Hepatocyte (in vitro differentiated cells): ENCODE measurements at places on chromosomes 2 and 18. TPM values are rescaled to one million over a fixed set of nuclear protein-coding genes. Genes with fewer than 3 reads are reported as not detected.
A peak's percentile ranks its signal among the peaks of the same experiment; 100 is the strongest.

GRCh38 chr18:46418663-46419260 lies 238.3 kb downstream of the LOXHD1 start:
- DNase-seq = no peak

GRCh38 chr2:168639441-168639898 lies 163.0 kb upstream of the NOSTRIN start:
- peak; percentile 82 for DNase-seq

DNA sequence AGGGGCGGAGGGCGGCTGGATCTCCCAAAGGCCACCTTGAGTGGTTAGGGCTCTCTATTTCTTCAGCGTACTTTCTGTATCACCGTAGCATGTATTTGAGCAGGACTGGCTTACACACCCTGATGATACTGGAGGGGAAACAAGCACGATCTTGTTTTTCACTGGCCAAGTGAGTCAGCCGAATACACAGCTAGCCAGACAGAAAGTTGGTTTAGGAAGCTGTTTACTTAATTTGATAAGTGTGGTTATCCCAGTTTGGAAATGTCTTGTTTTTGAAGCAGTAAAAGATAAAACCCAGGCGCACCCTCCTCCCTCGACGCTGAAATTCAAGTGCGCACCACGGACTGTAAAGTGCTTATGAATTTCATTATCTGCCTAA lies 582 bp downstream of the RIOK3 start:
- DNase-seq = peak; percentile 46

GRCh38 chr2:94993176-94994062 lies 32.1 kb upstream of the MAL start:
- no peak for DNase-seq

DNA sequence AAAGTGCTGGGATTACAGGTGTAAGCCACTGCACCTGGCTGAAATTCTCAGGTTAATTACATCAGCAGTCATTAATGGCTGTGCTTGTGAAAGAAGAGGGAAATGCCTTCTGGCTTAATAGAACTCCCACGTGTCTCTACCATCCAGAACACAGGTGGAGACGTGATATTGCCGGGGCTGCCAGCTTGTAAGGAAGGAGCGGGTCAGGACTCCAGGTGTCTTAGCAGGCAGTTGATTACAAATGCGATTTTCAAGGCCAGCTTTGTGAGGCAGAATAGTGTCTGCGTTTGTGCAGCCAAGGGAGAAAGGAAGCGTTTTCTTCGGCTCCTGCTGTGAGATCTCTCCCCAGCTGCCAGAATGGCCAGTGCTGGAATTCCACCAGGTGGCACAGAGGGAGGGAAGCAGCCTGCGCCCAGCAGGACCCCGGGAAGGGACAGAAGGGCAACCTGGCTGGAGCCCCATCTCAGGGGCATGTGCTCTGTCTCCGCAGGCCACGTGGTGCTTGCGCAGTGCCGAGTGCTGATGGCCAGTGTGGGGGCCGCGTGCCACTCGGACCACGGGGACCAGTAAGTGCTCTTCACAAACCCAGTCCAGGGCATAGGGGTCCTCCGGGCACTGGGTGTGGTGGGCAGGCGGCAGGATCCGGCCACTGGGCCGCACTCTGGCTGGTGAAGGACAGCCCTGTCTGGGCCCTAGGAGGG lies 3.7 kb upstream of the ESPNL start:
- DNase-seq = no peak

DNA sequence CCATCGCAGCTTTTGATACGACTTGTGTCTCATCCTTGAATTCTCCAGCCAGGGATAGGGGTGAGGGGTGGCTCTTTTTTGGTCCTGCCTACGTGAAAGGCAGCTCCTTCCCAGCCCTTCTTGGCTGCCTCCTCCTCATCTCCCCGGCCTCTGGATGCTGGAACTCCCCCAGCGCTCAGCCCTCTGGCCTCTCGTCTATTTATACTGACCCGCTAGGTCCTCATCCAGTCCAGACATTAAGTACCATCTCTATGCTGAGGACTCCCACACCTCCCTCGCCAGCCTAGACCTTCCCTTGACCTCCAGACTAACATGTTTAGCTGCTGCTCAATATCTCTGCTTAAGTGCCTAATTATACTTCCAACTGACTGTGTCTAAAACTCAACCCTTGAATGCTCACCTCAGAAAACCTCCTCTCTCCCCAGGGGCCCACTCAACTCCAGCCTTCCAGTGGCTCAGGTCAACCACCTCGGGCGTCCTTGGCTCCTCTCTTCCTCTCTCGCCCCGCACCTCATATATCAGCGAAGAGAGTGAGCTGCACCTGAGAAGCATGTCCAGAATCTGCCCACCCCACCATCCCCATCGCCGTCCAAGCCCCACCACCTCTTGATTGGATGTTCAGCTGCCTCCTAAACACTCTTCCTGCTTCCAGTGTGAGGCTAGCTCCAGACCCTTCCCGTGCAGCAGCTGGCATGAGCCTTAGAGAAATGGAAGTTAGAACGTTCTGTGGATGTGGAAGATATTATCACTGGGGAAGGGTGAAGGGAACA lies 34.8 kb downstream of the TOGARAM2 start:
- DNase-seq = no peak

DNA sequence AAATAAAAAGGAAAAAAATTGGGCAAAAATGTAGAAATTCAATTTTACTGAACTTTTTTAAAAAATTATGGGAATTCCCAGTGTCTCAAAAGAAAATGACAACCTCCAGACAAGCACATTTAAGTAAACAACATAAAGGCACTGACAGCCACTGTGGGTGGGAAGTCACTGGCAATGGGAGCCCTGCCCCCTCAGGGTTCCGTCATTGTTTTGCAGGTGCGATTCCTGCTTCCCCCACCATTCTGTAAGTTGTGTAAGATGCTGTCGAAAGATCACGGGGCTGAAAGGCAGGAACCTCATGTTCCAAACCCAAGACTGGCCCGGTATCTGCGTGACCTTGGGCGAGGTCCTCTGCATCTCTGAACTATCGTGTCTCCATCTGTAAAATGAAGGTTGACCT lies 15.8 kb upstream of the ASPRV1 start:
- DNase-seq = no peak

DNA sequence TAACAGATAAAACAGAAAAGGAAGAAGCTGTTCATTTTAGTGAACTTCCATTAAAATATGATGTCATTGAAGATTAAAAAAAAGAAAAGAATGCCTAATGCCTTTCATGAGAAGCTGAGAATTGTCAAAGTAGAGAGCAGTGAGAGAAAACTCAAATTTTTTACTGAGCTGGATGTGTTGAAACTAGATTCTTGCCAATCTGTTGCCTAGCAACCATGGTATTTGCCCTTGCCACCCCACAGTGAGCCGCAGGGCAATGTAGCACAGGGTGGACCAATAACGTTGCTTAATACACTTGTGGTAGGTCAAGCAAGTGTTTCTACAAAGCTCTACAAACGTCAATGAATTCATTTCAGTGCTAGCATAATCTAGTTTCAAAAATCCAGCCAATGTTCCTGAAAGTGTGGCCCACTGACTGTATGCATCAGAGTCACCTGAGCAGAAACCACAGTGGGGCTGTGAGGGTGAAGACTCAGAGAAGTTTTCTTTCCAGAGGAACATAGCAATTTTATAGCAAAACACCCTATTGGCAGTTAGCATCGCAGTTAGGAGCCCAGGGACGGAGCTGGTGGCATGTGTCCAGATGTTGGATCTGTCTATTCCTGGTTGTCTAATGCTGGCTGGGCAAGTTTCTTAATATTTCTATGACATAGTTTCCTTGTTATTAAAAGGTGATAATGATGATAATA lies 132.2 kb downstream of the DOCK10 start:
- peak; percentile 24 for DNase-seq

DNA sequence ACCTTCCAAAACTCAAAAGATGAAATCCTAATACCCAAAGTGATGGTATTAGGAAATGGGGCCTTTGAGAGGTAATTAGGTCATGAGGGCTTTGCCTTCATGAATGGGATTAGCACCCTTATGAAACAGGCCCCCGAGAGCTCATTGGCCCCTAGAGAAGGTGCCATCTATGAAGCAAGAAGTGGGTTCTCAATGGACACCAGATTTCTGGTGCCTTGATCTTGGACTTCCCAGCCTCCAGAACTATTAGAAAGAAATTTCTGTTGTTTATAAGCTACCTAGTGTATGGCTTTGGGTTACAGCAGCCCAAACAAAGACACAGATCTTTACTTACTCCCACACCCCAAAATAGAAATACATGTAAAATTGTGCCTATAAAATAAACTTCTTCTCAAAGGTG lies 45.4 kb downstream of the SOCS6 start:
- no peak for DNase-seq

DNA sequence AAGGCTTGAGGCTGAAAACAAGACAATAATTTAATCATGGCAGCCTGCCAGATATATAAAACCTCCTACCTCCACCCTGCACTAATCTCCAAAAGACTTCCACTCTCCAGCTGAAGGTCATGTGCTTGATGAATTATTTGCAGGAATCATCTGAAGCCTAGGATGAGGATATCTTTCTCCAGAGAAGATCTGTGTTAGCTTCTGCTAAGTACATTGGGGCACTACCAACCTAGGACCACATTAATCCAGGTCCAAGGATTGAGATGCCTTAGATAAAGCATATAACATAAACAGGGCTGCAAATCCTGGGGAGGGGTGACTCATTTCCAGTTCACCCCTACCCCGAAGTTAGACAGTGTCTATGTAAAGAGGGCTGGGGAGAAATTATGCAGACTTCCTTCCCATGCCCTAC lies 80.5 kb upstream of the FRZB start:
- no peak for DNase-seq

SCLY gene
- total RNA-seq = 12.7 and 16.5 TPM in 2 replicates
